ENCODE measurements at places on chromosomes 5 and 9. TPM values are rescaled to one million over a fixed set of nuclear protein-coding genes. Genes with fewer than 3 reads are reported as not detected.

LHX2 gene
- not detected for total RNA-seq

PCDHA7 gene
- total RNA-seq: not detected

- peaks cover 3% of the 10 kb centered on the region for H3K4me1 ChIP-seq
- no peaks in the 10 kb centered on the region for H3K27me3 ChIP-seq
- H3K36me3 ChIP-seq: no peaks in the 10 kb centered on the region
- DNase-seq: no peak
- no peak overlapping the region for H3K27ac ChIP-seq
Observed at GRCh38 chr5:160699301-160699700, 152.7 kb downstream of the ATP10B start.

DNA sequence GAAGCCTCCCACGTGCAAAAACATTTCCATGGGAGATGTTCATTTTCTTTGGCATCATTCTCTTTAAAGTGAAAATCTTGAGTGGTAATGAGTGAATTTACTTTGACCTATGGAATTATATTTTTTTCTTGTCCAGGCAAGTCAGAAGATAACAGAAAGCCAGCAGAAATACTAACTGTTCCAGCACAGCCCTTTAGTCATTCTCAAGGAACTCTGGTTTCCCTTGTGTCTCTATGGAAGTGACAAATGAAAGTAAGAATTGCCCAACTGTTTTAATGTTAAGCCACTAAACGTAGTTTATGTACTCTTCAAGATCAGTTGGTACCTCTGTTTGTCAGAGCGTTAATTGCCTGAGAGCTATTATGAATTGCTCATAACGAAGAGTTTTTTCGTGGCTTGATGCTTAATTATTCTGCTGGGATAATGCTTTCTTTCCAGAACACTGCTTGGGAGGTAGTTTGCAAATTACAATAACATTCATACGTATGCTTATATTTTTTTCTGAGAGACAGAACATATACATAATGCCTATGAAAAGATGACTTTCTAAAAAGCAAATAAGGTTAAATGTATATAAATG lies 84.5 kb upstream of the CER1 start:
- DNase-seq: no peak
- no peaks in the 10 kb centered on the region for H3K36me3 ChIP-seq
- H3K27ac ChIP-seq: no peak overlapping the region
- no peak overlapping the region for H3K4me3 ChIP-seq
- no peaks in the 10 kb centered on the region for H3K27me3 ChIP-seq
- H3K4me1 ChIP-seq: no peaks in the 10 kb centered on the region

DNA sequence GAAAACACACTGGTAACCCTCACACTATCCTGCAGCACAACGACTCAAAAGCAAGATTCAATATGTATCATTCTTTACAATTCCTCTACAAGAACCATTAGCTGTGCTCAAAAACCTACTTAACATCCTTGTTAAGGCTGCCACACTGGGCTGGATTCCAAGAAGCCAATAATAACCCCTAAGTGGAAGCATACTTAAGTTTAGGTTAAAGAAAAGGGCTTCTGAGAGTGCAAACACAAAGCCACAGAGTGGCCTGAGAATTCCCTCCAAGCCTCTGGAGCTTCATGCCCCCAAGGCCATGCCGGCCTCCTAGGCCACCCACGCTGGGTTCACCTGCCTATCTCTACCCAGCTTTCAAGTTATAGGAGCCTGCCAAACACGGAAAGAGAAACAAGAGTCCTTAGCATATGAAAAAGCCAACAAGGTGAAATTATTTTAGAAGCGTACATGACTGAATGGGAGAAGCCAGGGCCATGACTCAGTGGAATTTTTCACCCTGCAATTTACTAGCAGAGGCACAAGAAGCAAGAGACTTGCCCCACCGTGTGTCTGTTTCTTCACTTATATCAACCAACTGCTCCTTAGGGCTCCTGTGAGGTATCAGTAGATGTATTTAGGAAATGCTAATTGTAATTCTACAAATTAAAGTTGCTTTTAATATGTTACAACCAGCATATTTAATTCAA lies 293.0 kb downstream of the SPOCK1 start:
- H3K36me3 ChIP-seq: no peaks in the 10 kb centered on the region
- no peak for DNase-seq
- H3K4me3 ChIP-seq: no peak overlapping the region
- no peak overlapping the region for H3K27ac ChIP-seq

DNA sequence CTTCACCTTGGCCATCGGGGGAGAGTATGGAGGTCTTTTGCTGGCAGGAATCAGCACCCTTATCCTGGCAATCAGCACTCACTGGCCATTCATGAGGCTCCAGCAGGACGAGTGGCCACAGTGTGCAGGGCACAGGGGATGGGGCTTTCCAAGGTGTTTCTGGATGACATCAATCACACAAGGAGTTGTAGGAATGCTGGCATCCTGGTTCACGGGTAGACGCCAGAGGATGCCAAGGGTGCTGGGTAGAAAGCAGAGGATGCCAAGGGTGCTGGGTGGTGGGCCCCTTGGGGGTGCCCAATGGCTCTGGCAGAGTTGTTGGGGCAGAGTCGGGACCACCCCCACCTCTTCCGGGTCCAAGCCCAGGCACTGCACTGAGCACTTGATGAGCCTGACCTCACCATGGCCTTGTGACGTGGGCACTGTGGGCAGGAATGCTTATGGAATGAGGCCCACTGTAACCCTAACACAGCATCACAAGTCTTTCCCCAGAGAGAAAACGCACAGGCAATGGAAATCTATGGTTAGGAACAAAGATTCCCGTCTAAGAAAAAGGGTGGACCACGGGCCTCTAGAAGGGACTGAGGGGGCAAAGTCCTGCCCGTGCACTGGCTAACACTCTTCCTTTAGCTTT lies 29.1 kb downstream of the CEL start:
- H3K27me3 ChIP-seq: no peaks in the 10 kb centered on the region
- no peak for DNase-seq
- H3K36me3 ChIP-seq: no peaks in the 10 kb centered on the region
- H3K4me1 ChIP-seq: no peaks in the 10 kb centered on the region
- H3K27ac ChIP-seq: no peak overlapping the region
